Sigmoid colon (tissue), 7 donors: ENCODE measurements at places on chromosomes 4 and X. TPM values are rescaled to one million over a fixed set of nuclear protein-coding genes. Genes with fewer than 3 reads are reported as not detected.

- DNase-seq, result peak; percentile 35
Measured at GRCh38 chr4:8314691-8315255, 45.2 kb downstream of the HTRA3 start.

DNA sequence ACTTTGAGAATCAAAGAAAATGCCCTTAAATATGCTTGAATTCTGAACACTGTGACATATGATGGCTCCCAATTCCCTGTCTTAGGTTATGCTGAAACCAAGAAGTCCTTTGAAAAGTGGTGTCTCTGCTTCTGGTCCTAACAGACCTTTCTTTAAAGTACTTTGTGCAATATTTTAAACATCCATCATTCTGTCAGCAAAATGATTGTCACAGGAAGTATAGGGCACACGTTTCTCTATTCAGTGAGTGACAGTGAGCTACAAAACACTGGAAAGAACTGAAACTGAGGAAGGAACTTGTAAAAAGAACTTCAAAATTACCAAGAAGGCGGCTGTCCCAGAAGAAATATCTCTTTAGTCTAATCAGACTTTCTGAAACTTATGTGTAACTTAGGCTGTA, 12.2 kb upstream of the NUP54 start:
- DNase-seq, result no peak

GRCh38 chr4:17492058-17492741, 19.7 kb downstream of the QDPR start:
- DNase-seq, result no peak

DNA sequence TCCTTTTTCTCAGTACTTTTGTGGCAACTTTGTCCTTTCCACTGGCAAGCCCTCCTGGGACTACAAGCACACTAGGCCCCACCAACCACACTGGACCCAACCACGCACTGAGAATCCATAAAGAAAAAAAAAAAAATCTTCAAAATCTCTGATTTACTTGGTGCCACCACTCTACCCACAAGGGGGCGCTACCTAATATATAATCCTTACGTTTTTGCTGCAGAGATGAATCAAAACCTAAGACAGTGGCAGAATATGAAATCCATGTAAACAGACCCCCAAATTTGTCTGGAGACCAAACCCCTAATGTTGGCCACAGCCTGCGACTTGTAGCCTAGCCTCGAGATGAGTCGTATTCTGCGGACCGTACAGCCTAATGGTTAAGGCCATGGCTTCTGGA, 63.5 kb upstream of the ARHGAP36 start:
- DNase-seq, result no peak

- DNase-seq, result no peak
Measured at GRCh38 chrX:8668813-8669212, 63.1 kb downstream of the ANOS1 start.

DNA sequence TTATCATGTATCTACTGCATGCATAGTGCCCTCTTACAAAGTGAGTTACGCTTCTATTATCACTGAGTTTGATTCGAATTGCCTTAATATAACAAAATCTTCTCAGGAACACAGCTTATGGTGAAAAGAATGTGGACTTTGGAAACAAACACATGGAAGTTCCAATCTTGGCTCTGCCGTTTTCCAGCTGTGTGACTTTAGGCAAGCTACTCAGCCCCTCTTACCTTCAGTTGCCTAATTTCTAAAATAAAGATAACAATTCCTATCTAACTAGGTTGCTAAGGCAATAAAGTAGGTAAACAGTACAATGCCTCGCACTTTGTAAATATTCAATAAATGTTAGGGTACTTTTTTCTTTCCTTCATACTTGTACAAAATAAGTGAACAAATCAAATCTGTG, 104.0 kb upstream of the GRIA3 start:
- DNase-seq, result no peak

DNA sequence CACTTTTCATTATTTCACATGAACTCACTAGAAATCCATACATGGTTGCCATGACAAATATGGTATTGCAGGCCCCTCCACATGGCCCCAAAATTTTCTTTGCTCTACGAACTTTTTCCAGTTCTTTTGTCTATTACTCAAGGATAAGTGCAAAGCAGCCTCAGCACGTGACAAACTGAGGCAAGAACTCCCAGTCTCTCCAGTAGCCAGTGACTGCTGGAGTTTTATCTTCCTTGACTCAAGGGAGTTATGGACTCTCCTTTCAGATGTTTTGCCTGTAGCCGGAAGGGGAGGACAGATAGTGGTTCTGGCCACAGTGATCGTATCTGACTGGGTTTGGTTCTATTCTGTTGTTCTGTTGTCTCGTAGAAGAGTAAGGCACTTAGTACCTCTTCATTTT, 105.5 kb downstream of the ARHGAP24 start:
- DNase-seq, result no peak

DNA sequence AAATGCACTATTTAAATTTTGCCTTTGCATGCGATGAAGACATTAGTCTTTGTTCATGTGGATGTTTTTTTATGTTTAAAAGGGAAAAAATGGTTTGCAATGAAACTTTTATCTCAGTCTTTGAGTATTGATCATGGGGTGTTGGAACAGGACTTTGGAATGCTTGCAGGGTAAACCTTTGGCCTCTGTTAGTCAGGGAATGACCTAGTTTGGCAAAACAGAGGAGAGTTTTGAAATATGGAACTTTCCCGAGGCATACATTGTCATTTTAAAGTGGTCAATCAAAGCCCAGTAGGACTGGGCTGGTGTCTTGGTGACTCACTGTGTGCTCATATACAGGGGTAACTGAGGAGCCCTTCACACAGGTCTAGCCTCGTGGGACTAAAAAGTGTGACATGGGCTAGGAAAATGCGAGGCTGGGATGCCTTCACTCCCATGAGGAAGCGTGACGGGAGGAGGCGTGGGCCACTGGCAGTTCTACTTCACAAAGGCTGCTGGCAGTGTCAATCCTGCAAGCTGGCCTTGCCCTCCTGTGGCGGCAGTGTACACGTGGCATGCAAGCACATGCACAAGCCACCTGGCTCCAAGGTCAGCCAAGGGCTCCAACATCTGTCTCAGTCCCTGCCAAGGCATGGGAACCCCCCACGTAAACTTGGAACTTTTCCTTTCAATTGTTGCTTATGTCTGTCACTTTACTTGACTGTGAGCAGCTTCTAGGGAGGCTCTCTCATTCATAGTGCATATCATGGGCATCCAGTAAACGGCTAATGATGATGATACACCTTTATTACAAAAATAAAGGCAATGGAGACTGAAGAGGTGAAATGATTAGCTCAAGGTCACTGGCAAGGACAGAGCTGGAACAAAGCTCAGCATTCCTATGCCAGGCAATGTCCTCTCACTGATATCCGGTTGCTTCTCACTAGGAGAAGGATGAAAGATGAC, 5.2 kb upstream of the F11 start:
- no peak for DNase-seq

DNA sequence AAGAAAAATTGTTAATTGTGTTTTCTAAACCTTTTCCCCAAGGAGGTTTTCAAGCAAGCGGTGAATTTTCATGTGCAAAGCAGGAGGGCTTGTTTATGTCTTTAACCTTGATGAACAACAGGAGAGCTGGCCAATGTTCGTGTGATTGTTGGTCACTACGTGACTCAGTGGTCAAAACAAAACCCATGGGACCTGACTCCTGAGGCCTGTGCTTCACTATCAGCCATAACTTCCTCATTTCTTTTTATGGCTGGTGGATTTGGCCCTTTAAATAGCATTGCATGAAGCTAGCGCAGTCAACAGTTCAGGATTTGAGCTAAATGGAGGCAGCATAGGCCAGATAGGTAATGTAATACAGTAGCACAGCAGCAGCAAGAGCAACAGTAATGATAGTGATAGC, 80.5 kb downstream of the MID1IP1 start:
- DNase-seq, result no peak

DNA sequence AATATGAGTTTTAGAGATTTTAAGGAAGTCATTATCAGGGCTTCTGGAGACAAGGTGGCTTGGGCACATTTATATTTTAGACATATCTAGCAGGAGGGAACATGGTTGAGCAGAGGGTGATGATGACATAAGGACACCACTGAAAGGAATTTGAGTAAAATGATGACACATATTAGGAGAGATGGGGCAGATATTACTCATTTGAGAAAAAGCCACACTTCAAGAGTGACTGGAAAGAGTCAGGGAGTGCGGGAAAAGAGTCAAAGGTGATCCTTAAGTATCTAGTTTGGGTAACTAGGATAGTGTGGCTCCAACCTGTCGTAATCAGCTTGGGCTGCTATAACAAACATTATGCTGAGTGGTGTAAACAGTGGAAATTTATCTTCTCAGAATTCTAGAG, 377.7 kb downstream of the PACRGL start:
- DNase-seq, result no peak

DNA sequence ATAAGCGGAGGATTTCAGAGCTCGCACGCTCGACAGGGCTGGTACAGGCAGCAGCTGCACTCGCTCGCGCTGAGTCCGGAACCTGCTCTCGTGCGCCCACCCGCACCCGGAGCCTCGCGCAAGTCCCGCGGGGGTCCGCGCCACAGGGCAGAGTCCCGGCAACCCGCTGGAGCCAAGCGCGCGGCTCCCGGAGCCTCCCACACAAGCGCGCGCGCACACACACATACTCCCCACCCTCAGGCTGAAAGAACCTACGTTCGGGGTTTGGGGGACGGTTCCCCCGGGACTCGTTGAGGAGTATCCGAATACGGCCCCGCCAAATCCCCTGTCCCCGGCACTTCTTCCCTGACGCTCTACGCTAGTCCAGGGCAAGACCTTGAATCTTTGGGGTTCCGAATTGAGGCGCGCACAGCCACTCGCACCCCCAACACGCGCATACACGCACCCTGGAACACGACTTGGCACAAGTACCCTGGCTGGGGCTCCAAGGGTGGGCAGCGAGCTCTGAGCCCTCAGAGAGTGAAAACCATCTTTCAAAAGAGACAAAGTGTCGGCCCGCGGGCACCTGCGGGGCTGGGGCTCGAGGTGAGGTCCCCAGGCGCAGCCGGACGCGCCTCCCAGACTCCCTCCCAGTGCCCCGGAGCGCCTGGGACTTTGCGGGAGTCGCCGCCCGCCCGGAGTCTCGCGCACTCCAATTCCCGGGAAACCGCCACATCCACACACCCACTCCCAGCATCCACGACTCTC, 952 bp downstream of the ANOS1 start:
- DNase-seq, result no peak

DNA sequence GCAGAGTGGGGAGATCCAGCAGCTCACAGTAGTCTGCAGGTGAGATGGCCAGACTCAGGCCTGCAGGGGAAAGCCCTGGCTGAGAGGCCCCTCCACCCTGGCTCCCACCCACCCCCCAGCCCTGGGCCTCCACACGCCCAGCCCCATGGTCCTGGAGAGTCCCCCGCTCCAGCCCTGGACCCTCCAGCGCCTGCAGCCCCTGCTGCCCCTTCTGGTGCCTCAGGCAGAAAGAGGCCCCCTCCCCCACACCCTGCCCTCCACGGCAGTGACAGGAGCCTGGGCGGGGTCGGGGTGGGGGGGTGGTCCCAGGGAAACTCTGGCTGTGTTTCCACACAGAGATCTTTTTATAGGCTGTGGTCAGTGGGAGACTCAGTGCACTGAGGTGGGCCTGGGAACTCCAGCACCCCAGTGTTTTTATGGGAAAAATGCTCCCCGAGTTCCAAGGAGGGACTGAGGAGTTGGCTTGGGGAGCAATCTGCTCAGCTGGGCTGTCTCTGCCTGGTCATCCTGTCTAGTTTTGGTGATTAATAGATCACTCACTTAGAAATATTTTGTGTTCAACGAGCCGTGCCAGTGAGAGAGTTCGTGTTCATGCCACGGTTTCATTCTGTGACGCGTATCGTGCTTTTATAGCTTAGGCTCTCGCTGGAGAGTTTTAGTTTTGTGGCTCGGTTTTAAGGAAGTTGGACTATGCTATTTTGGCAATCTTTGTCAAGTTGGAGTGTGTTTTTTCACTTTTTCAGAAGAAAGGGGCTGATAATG, 53.1 kb upstream of the HGFAC start:
- peak; percentile 71 for DNase-seq

DNA sequence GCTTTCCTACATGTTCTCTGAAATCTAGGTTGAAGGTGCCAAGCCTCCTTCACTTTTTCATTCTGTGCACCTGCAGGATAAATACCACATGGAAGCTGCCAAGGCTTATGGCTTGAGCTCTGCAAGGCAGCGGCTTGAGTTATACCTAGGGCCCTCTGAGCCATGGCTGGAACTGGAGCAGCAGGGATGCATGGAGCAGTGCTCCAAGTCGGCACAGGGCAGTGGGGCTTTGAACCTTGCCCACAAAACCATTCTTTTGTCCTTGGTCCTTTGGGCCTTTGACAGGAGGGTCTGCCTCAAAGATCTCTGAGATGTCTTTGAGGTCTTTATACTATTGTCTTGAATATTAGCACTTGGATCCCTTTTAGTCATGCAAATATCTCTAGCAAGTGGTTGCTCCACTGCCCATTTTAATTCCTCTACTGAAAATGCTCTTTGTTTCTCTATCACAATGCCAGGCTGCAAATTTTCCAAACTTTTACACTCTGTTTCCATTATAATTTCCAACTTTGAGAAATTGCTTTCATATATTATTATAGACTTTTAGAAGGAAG, 536.2 kb upstream of the KLHL4 start:
- DNase-seq, result no peak

DNA sequence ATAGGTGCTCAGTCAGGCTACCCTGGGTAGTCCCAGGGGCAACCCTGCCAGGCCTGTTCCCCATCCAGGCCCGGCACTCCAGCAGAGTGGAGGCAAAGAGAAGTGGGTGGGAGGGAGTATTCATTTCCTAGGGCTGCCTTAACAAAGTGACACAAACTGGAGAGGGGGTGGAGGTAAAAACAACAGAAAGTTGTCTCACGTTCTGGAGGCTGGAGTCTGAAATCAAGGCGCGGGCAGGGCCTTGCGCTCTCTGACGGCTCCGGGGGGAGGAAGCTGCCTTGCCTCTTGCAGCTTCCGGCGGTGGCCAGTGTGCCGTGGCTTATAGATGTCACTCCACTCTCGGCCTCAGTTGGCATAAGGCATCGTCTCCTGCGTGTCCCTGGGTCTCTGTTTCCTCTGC, 90.8 kb downstream of the DCTD start:
- no peak for DNase-seq

- DNase-seq, result no peak
Measured at GRCh38 chr4:4656977-4657376, 115.1 kb upstream of the STX18 start.

DNA sequence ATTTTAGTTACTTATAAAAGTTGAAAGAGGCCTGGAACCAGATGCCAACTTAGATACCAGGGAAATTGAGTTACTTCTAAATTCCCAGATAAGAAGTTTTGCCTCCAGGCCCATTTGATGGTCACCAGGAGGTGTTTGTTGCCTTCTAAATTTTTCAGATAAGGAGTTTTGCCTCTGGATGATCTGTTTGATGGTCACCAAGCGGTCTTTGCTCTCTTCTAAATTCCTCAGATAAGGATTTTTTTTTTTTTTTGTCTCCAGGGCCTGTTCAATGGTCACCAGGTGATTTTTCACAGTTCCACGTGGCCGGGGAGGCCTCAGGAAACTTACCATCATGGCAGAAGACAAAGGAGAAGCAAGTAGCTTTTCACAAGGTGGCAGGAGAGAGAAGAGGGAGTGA, 66.5 kb downstream of the FAM9B start:
- no peak for DNase-seq

GRCh38 chrX:119734897-119735339, 23.5 kb upstream of the SOWAHD start:
- DNase-seq, result peak; percentile 78

Gene CFAP99
- not detected for total RNA-seq

Gene NLGN3
- total RNA-seq, result 3.6 TPM

Gene ARHGAP10
- 148 TPM for total RNA-seq

Gene GLRA3
- total RNA-seq, result 0.14 TPM

Gene ZNF157
- total RNA-seq, result not detected

Gene MAGEA10
- not detected for total RNA-seq
